ENCODE measurements at places on chromosomes 2 and 18.
A peak's percentile ranks its signal among the peaks of the same experiment; 100 is the strongest.

GRCh38 chr2:226079671-226080181 is 680.2 kb downstream of the NYAP2 start:
- DNase-seq = no peak

DNA sequence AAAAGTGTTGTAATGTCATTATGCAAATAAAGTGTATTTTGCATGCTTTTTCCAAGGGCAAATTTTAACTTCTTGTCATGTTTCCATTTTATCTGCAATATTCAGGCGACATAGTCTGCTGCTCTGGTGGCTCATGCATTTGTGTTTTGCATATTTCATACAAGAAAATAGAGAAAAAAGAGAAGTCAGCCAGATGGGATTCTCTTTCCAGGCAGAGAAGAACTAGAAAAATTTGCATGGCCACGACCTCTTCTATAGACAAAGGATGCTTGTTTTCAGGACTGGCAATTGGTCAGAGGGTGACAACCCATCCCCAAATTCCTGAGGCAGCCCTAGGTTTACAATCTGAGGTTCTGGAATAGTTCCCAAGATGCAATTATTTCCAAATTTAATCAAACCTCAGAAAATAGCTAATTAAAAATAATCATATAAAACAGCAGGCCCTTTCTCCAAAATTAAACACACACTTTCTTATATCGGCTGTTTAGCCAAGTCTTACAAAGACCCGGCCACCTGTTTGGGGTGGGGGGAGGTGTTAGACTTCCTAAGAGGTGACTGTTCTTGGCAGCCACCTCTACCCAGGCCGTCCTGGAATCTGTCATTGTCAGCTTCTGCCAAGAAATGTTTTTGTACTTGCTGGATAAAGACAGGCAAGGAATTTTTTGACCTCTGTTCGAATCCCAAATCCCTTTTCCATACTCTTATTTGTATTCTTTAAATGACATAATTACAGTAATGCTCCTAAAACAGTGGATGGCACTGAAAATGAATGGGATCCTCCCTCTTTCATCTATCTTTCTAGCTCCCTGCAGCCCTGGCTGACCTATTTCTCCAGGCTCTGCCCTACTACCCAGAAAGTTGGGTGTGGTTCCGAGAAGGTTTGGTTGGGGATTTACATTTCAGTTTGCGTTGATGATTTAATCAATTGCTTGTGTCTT is 20.8 kb upstream of the SOS1 start:
- no peak for DNase-seq

GRCh38 chr2:147420517-147420916 is 424.3 kb upstream of the ACVR2A start:
- DNase-seq = no peak

- DNase-seq = peak; percentile 1
Observed at GRCh38 chr2:190119257-190119656, 56.7 kb upstream of the MSTN start.

- DNase-seq = no peak
Observed at GRCh38 chr2:106053116-106053515, 141.0 kb downstream of the UXS1 start.

DNA sequence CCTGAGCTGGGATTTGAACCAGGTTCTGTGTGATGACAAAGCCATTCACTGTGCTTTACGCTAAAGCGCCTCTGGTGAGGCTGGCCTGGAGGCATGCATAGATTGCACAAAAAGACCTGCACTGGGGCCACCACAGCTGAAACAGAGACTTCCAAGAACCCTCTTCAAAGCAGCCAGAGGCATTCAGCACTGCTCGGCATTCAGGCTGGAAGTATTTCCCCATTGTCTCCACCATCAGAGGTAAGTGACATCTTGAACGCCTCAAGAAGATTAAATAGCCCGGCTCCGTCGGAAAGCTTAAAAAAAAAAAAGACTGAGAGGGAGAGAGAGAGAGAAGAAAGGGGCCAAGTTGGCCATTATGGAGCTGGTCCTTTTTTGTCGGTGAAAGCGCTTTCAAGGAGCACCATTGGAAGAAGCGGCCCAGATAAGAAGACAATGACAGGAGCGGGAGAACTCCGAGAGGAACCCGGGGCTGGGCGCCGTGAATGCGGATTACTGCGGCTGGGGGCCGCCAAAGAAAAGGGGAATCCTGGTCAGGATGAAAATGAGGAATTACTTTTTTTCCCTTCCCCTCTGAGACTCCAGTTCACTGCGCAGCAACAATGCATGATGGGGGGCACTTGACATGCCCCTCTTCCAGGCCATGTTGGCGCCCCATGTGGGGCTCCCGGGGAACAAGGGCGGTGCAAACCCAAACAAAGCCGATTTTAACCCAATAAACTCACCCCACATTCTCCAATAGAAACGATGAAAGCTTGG is 228.3 kb downstream of the MYCN start:
- no peak for DNase-seq

DNA sequence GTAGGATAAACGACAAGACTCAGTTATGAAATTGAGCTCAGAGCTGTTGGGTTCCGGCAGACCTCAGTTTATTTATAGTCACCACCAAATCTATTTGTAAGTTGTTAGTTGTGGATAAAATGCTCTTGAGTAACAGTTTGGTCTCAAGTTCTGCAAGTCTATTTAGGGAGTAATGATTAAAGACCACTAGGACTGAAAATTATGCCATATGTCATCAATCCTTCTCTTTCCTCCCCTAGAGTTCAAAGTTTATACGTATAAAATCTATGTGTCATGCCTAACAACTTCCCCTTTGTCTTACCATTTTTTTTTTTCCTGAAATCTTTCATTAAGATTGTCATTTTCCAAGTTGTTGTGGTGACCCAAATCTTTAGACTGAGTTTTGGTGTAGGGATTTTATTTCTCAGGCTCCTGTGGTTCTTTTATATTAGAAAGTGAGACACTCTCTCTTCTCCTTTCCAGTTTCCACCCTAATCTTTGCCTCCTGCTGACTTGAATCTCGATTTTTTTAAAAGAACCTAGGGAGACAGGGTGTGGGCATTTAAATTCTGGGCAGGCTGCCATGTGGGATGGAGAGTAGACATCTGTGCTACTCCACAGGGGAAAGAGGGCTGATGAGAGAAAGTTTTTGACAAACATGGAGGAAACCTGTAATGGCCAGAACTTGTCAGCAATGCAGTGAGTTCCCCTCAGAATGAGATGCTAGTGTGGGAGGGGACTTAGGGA is 51.0 kb downstream of the LAMA3 start:
- DNase-seq = no peak

DNA sequence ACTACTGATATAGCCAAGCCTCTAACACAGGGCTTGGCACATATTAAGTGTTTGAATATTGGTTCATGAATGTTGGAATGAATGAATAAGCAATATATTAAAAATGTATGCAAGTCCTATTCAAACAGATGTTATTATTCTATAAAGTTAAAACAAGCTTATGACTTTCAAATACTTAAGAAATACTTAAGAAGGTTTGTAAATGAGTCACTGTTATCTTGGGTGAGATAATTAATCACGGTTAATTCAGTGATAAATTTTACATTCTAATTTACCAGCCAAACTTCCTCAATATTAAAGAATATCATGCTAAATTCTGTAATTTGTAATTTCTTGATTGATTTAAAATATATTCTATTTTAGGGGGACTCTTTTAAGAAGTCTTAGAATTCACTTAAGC is 74.8 kb downstream of the RBMS1 start:
- no peak for DNase-seq

Measured in stimulated activated CD8-positive, alpha-beta memory T cell treated with anti-CD3 and anti-CD28 coated beads, Interleukin-2, amount 100 ng/mL, for 1 hour (primary cell).